Stimulated activated effector memory CD8-positive, alpha-beta T cell treated with anti-CD3 and anti-CD28 coated beads, Interleukin-12 subunit alpha, Interleukin-12 subunit beta, amount 100 ng/mL, for 72 hours (primary cell): ENCODE measurements at places on chromosomes 11 and 22.
A peak's percentile ranks its signal among the peaks of the same experiment; 100 is the strongest.

GRCh38 chr11:7319501-7319900 lies 67.8 kb downstream of the SYT9 start:
- DNase-seq = no peak

DNA sequence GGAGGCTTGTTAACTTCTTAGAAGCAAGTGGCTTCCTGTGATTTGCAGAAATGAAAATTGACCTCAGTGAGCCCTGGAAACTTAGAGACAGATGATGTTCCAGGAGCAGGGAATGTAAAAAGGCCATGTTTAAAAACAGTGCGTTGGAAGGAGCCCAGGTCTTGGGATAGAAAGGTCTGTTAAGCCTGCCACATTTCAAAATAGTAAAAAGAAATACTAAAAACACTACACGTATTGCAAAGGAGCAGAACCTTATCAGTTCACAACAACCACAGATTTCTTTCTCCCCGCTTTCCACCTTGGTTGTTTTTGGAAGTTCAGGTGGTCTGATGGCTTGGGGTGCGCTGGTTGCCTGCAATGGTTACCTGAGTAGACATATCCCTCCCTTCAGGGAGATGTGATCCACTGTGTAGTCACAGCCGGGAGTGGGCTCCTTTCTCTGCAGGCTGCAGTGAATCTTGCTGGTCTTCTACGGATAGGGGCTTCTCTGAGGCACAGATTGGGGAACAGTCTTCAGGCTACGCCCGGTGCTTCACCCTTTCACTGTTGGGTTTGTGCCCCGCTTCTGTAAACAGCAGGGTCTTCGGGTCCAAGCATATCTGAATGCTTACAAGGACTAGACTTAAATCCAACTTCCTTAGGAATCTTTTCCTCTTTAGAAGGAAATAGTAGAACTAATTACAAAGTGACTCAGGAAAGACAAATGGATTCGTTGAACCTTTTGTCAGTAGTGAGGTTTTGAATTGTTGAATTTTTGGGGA lies 1.9 kb downstream of the TEAD1 start:
- no peak for DNase-seq

GRCh38 chr11:20156876-20157613 lies 3.2 kb downstream of the DBX1 start:
- DNase-seq = no peak

DNA sequence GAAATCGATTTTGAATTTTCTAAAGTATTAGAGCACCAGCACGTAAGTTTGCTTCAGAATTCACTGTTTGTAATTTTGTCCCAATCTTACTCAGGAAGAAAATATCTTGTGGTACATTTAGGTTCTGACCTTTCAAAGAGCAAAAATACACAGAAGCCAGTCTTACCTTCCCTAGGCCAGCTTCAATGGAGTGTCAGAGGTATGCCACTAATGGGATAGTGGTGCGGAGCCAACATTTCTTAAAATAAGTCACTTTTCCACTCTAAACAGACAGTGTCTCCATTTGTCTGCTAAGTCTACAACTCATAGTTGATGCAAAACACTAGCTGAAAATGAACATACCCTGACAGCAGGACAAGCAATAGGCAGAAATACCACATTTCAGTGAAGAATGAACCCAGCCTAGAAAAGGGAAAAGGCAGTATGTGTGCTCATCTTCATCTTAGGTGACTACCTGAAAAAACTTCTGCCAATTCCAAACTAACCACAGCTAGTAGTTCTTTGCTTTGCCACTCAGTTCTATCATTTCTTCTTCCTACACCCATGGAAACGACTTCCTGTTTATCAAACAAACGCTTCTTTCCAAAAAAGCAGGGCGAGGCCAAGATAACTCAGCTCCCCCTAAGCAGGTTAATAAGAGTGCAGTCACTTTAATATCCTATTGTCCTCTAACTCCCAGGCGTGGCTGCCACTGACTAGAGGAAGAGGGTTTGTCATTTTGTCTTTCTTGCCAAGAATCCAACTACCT lies 94.0 kb upstream of the APOA1 start:
- peak; percentile 65 for DNase-seq

- no peak for DNase-seq
Measured at GRCh38 chr11:104964247-104964646, 4.1 kb downstream of the CASP4 start.

- no peak for DNase-seq
Measured at GRCh38 chr22:26559961-26560575, 29.9 kb downstream of the TPST2 start.

- DNase-seq = no peak
Measured at GRCh38 chr11:11813288-11813962, 28.3 kb upstream of the USP47 start.

GRCh38 chr11:120065876-120066275 lies 72.0 kb downstream of the TRIM29 start:
- no peak for DNase-seq

- no peak for DNase-seq
Measured at GRCh38 chr22:33589297-33589696, 331.0 kb downstream of the LARGE1 start.

GRCh38 chr11:93668171-93668570 lies 6.7 kb downstream of the CEP295 start:
- no peak for DNase-seq

GRCh38 chr11:113113801-113114704 lies 152.8 kb downstream of the NCAM1 start:
- no peak for DNase-seq

- DNase-seq = no peak
Measured at GRCh38 chr11:106668147-106668546, 350.1 kb downstream of the GUCY1A2 start.

DNA sequence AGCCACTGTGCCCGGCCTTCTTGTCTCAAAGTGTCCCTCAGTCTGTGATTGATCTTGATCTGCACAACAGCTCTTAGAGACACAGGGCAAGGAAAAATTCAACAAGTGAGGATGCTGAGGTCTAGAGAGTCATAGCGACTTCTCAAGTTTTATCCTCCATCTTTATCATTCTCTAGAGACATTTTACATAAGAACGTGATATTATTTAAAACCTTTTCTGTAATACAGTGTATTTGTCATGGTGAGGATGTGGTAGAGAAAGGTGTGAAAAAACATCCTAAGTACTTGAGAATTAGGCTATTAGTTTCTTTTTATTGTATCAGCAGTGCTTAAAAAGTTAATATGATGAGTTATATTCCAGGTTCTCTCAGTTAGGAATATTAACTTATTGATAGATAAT lies 50.2 kb downstream of the EMSY start:
- no peak for DNase-seq
